ENCODE measurements at places on chromosomes 4 and X. TPM values are rescaled to one million over a fixed set of nuclear protein-coding genes. Genes with fewer than 3 reads are reported as not detected.

DNA sequence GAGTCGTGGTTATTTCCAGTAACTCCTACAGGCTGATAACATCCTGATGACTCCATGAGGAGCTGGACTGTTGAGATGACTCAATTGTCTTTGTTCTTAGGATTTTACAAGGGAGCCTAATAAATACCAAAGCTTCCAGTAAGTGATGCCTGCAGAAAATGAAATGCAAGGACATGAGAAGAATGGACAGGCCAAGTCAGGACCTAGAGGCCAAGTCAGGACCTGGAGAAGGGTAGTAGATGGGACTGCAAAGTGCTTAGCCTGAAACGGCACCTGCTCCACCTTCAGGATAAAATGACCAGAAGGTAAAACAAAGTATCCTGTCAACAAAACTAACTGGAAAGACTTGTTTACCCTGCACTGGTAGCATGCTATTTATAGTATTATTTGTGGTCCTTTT, 6.4 kb upstream of the SLC10A6 start:
- no peak for DNase-seq

The PNMA5 gene
- not detected for total RNA-seq

DNA sequence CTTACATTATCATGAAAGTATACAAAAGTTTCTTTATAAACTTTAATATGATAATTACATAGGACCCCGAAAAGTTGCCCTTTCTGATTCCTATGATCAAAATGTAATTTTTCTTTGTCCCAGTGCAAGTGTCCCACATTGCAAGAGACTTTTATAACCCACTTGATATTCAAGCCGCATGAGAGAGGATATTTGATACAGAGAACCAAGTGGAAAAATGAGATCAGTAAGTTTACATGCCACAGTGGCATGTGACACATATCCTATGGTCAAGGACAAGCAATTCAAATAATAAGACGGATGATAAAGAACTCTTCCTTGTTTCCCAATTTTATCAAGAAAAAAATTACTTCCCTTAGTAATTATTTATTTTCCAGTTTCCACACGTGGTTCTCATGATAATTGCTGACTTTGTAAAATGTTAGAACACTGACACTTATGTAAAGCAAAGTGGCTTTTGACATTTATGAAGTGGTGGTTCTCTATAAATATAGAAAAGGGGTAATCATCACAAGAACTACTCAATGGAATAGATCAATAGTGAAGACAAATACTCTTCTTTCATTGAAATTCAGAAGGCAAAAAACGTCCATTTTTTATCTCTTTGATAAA, 273.7 kb upstream of the NOCT start:
- no peak for DNase-seq

The RAB41 gene
- not detected for total RNA-seq

DNA sequence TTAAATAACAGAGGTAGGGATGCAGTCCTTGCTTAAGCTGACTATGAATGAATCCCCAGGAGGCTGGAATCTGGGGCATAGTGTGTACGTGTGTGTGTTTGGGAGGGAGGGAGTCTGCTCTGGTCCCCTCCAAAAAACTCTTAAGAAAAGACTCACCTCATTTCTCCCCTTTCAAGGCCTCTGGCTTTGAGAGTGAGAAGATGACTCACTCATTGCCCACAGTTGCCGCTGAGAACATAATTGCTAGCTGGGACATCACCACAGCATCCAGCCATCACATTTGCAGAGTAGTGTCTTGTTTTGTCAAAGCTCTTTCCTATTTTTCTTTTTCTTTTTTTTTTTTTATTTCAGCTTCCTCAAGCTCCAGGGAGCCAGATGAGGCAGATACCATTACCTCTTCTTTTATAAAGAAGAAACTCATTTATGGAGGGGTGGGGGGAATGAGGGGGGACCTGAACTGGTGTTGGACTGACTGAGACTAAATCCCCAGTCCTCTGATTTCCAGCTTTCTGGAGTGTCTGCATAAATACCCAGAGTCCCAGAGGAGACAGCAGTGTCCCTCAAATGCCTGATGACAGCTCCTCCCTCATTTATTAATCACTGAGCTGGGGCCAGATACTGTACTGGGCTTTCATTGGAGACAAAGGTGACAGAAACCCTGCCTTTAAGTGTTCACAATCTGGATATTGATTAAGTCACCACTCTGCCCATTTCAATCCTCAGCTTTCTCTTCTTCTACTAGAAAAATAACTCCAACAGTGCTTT, 61.9 kb upstream of the LAS1L start:
- no peak for DNase-seq

GRCh38 chrX:568311-568710, 62.3 kb upstream of the SHOX start:
- no peak for DNase-seq

The CCKAR gene
- total RNA-seq: not detected

GRCh38 chrX:35040871-35041270, 98.3 kb downstream of the FAM47B start:
- no peak for DNase-seq

DNA sequence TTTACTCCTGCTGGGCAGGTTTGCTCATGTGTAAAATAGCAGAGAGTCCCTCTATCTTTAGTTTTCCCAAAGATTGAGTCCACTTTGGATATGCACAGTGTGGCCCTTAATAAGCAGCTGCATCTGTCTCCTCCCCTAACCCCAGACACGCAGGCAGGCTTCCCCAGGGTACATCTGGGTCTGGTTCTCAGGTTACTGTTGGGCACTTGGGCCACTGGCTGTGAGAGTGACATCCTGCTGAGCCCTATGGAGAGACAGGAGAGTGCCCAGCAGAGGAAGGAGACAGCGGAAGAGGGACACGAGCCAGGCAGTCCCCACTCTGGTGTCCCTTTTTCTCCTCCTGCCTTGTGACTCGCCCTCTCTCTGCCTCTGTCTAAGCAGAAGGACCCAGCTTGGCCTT, 16.0 kb downstream of the XK start:
- DNase-seq: no peak
